HuH-7 (cell line): ENCODE measurements at places on chromosomes 5 and 9.

DNA sequence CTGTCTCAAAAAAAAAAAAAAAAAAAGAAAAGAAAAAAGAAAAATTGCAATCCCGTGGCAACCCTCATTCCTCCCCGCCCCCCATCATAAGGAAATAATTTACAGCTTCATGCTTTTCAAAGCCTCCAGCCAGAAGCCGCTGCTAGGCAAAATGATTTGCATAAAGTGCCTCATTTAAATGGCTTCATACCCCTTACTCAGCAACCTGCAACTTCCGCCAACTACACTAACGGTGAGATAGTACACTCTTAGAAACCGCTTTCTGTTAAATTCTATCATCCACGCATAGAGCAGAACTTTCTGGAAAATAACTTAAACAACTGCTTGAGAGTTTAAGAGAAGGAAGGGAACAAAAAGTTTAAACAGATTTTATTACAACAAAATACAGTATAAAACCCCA is 17.8 kb downstream of the SERINC5 start:
- DNase-seq: no peak

DNA sequence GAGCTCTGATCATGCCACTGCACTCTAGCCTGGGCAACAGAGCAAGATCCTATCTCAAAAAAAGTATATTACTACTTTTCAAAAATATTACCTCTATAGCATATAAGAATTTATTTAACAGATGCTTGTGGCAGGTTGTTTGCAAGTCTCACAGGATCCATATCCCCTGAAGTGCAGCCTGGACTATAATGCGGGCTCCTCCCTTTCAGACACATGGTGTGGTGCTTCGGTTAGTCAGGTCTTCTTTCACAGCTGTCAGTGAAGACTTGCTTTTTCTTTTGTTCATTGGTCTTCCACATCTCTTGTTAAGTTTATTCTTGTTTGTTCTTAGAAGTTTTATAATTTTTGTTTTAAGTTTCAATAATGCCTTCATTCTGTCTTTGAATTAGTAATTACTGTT is 9.4 kb upstream of the HRCT1 start:
- no peak for DNase-seq

- DNase-seq: no peak
Observed at GRCh38 chr5:14932902-14933469, 61.4 kb upstream of the ANKH start.

- DNase-seq: no peak
Observed at GRCh38 chr5:174953871-174954270, 229.5 kb downstream of the MSX2 start.

DNA sequence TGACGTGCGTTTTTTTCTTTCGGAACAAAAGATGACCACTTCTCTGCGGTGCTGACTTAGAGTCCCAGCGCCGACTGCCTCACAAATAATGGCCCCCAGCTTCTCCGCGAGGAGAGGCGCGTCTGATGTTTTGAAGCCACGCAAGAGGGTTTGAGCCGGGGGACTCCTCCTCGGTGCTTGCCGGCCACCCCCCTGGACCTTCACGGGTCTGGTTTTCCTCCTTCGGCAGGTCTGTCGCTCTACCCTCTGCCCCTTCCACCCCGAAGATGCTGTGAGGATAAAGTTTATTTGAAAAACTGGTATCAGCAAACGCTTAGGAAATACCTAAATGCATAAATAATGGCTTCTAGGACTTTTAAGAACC is 584 bp downstream of the USP20 start:
- peak; percentile 23 for DNase-seq

- DNase-seq: no peak
Observed at GRCh38 chr5:170365011-170365410, 24.2 kb downstream of the KCNMB1 start.

GRCh38 chr5:168951356-168951755 is 349.6 kb downstream of the SLIT3 start:
- no peak for DNase-seq

- DNase-seq: no peak
Observed at GRCh38 chr5:117559005-117559844, 984.6 kb upstream of the SEMA6A start.

DNA sequence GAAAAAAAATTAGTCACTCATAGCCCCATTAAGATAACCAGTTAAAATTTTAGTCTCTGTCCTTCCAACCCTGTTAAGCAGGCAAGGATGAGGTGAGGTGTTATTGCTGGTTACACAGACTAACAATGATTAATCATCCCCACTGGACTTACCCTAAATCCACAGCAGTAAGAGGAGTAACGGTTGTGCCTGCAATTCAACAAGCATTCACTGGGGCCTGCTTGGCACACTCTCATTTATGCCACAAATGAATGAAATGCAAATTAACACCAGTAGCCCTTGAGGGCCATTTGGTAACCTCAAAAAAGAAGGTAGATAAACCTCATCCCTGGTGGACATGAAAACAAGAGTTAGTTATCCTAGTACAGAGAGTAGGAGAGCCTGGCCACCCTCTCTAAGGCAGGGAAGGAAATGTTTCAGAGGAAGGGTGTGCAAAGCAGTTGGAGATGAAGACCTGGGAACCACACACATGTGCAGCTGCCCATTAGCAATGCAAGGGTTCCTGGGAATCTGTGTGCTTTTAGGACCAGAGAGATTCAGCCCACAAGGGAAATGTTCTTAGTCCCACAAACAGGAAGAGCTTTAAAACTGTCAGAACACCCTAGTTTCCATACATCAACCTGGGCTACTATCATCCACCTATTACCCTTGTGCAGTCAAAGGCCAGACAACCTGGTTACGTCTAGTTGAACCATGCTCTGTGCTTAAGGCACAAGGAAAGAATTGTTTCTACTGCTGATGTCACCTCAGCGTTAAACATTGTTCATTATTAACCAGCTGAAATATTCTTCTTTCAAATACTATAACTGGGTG is 7.7 kb downstream of the LHFPL2 start:
- DNase-seq: peak; percentile 24

DNA sequence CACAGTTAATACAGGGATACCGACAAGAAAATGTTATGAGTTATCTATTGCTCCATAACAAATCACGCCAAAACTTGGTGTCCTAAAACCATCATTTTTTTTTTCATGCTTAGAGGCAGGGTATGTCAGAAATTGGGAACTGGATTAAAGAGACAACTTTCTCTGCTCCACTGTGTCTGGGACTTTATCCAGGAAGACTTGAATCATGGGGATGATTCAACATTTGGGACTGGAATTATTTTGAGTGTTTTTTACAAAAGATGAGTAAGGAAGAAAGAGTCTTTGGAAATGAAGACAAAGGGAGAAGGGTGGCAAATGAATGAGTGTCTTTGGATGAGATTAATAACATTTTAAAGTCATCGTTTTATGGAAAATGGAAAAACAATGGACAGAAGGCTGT is 1883.7 kb upstream of the C9orf72 start:
- DNase-seq: no peak

GRCh38 chr9:127154003-127154389 is 31.6 kb upstream of the ANGPTL2 start:
- DNase-seq: no peak

DNA sequence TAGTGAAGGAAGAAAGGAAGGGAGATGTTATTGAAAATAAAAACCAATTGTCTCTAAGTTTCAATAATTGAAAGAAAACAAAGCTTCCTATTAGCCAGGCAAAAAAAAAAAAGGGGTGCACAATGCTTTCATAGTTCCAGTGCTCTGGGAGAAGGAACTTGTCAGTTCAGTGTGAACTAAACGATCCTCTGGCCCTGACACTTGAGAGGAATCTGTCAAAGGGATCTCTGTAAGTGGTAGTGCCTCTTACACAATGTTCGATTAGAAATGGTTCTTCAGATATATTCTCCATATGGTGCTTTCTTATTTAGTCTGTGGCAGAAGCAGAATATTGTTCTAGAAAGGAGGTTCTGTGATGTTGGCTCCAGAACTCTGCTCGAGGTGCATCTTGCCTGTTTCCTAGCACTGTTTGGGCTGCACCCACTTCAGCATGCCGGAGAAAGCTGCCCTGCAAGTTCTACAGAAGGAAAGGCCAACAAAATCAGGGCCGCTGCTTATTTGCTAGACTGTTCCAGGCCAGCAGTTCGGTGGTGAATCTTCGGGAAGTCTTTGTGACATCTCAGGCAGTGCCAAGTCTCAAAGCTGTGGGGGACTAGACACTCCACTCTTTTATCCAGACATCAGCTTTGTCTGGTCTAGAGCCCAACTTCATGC is 90.9 kb downstream of the PIK3R1 start:
- DNase-seq: no peak

DNA sequence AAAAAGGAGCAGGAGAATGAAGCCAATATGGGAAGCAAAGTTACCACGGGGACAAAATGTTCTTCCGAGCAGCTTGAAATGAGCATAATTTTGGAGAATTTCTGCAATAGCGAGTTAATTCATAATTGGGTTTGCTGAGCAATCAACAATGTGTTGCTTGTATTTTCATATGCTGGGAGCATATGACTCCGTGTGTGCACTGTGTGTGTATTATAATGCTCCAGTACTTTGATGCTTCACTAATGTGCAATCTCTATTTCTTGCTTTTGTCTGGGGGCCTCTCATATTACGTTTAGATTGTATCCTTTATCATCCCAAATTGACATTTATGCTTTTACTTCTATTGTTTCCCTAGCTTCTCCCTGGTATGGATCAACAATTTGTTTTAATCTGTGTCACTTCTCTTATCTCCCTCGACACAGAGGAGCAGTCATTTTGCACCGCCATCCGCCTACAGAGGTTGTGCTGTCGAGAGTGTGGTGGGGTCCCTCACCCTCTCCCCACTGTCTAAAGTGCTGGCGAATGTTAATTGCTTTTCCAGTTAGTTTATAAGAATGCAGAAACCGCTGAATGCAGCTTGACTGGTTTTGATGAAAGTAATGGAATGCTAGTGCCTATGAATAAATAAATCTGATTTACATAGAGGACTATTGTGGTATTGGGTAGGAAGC is 372.5 kb upstream of the WWC1 start:
- no peak for DNase-seq

GRCh38 chr5:10592601-10593000 is 28.7 kb downstream of the ANKRD33B start:
- no peak for DNase-seq

DNA sequence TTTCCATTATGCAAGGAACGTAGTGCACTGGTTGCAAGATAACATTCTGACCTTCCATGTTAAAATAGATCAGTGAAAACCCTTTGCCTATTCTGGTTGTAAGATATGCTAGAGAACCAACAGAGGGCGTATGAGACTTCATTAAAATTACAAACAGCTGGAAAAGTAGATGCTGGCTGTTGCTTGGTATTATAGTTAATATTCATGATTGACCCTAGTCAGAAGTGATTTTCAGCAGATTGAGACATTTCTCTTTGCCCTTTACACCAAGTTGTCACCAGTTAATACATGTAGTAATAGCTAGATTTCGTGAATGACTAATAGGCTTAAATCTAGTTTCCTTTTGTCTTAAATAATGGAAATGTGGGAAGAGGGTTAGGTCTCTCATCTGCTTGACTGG is 13.8 kb upstream of the FGF18 start:
- DNase-seq: no peak

DNA sequence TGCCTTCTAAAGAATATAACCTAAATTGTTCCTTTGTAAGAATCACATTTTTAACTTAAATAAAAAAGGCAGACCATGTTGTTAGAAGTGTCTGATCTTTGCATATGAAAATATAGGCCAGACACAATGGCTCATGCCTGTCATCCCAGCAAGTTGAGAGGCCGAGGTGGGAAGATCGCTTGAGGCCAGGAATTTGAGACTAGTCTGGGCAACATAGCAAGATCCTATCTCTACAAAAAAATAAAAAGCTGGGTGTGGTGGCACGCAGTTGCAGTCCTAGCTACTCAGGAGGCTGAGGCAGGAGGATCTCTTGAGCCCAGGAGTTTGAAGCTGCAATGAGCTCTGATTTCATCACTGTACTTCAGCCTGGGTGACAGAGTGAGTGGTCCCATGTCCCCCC is 37.3 kb downstream of the TRIO start:
- no peak for DNase-seq

DNA sequence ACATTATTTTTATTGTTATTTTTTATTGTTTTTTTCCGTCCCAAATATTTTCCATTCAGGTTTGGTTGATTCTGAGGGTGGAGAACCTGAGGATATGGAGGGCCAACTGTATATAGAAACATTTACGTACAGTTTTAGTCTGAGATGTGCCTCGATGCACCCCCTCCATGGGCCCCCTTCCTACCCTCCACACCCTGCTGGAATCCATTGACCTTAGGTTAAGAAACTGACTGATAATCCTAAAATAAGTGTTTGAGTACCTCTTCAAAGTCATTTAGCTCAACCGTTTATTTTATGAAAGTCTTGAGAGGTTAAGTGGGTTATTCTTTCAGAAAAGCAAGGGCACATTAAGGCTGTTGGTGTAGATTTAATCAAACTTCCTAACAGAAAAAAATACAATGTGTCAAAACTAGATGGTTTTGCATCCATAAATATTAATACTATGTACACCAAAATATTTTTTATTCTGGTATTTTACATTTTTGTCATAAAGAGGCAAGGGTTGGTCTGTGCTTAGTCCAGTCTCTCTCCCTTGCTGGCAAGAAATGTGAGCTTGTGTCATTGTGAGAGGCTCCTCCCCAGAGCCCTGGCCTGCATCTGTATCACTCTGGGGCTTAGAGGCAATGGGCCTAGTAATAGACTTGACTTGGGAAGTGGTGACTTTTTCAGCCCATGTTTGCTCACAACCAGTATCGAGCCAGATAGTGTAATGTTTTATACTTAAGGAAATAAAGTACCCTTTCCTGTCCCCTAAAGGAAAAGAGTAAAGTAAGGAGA is 15.7 kb downstream of the MTRR start:
- DNase-seq: no peak

DNA sequence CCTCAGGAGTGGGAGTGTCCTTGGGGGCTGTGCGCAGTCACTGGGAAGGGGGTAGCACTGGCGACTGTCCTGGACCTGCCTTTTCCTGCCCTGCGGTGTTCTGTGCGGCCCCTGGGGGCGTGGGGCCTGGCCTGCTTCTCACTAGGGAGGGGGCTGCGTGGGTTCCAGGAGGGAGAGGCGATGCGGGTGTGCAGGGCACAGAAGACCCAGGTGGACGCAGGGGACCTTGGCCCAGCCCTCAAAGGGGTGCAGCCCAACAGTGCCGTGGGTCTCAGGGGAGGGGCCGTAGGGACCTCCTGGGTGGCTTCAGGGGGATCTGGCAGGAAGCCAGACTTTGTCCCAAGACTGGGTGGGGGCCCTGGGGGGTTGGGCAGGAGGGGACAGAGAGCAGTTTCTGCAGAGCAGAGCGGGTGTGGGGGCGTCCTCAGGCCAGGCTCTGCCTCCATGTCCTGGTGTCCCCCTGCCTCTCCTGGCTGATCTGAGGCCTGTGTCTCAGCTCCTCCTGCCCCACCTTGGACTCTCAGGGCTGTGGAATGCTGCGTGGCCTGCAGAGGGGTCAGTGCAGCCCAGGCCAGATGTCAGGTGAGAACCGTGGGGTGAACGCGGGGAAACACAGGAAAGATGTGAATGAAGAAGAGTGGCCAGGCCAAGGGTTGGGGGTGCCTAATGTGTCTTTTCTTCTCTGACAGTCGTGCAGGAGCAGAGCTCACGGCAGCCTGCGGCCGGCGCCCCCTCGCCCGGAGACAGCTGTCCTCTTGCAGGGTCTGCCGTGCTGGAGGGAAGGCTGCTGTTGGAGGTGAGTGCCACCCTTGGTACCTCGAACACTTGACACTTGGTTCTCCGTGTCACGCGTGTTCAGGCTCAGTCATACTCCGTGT is 54.6 kb downstream of the AHRR start:
- no peak for DNase-seq

- no peak for DNase-seq
Observed at GRCh38 chr9:17131494-17131893, 3.3 kb upstream of the CNTLN start.
